ENCODE measurements at places on chromosomes 3 and 15. TPM values are rescaled to one million over a fixed set of nuclear protein-coding genes. Genes with fewer than 3 reads are reported as not detected.

Gene PLA2G4E
- not detected for polyA plus RNA-seq

Gene CEP97
- 5.7 TPM for polyA plus RNA-seq

Gene ST8SIA2
- 11.6 TPM for polyA plus RNA-seq

Gene CPNE9
- 2.7 TPM for polyA plus RNA-seq

Gene CDHR4
- polyA plus RNA-seq, result not detected

Gene STARD5
- polyA plus RNA-seq, result 0.70 TPM

Gene POPDC2
- 1.6 TPM for polyA plus RNA-seq

Gene LYSMD2
- polyA plus RNA-seq, result 20.4 TPM

Gene GLCE
- 6.0 TPM for polyA plus RNA-seq

Gene NRG4
- polyA plus RNA-seq, result 0.78 TPM

Gene GOLGA6L9
- 1.3 TPM for polyA plus RNA-seq

Gene TNFAIP8L3
- polyA plus RNA-seq, result 2.5 TPM

Gene DLL4
- 6.8 TPM for polyA plus RNA-seq

Gene CNTN6
- 0.31 TPM for polyA plus RNA-seq

Gene HOMER2
- polyA plus RNA-seq, result 12.1 TPM

Gene TTC21A
- 1.7 TPM for polyA plus RNA-seq

Gene P2RY1
- polyA plus RNA-seq, result 0.49 TPM

Gene PP2D1
- polyA plus RNA-seq, result not detected

Gene NANOGP8
- not detected for polyA plus RNA-seq

Gene CASR
- polyA plus RNA-seq, result not detected

Gene CAMK2N2
- 94.8 TPM for polyA plus RNA-seq

Gene GOLGA8J
- not detected for polyA plus RNA-seq

Gene ONECUT1
- not detected for polyA plus RNA-seq

Gene RLBP1
- 1.1 TPM for polyA plus RNA-seq

Gene SKIC8
- 50.2 TPM for polyA plus RNA-seq

Gene ATG3
- polyA plus RNA-seq, result 42.8 TPM

Gene PAQR9
- not detected for polyA plus RNA-seq

Gene LRRC57
- 19.1 TPM for polyA plus RNA-seq

Gene PDZRN3
- polyA plus RNA-seq, result 14.2 TPM

Gene TRIM42
- not detected for polyA plus RNA-seq

Gene MKRN3
- polyA plus RNA-seq, result 6.5 TPM

Gene TARS3
- 10.0 TPM for polyA plus RNA-seq

Gene TPRA1
- polyA plus RNA-seq, result 19.0 TPM

Gene DUSP7
- 15.2 TPM for polyA plus RNA-seq

Gene CD80
- not detected for polyA plus RNA-seq

Gene EFCC1
- polyA plus RNA-seq, result 0.97 TPM

Gene USF3
- 3.1 TPM for polyA plus RNA-seq

Gene BLOC1S6
- 9.0 TPM for polyA plus RNA-seq

Gene C3orf85
- polyA plus RNA-seq, result not detected

Gene MAP1A
- polyA plus RNA-seq, result 107 TPM

Gene MUSTN1
- polyA plus RNA-seq, result 25.5 TPM

Gene BFSP2
- polyA plus RNA-seq, result 1.0 TPM

Gene PRR23B
- not detected for polyA plus RNA-seq

Gene CAV3
- polyA plus RNA-seq, result not detected

Gene RAB7A
- polyA plus RNA-seq, result 271 TPM

Gene CHST2
- polyA plus RNA-seq, result 5.2 TPM

Gene ARGFX
- not detected for polyA plus RNA-seq

Gene PLIN1
- polyA plus RNA-seq, result 3.3 TPM

Gene SLC9C1
- not detected for polyA plus RNA-seq

Gene RFC4
- polyA plus RNA-seq, result 32.4 TPM

Gene IP6K1
- polyA plus RNA-seq, result 46.3 TPM

Gene NLGN1
- 6.3 TPM for polyA plus RNA-seq

Measured in brain (organoid and tissue), 16 donors.